ENCODE measurements at places on chromosomes 12 and 14. TPM values are rescaled to one million over a fixed set of nuclear protein-coding genes. Genes with fewer than 3 reads are reported as not detected.

The AKAP5 gene
- 7.1 TPM for polyA plus RNA-seq

- DNase-seq = no peak
Measured at GRCh38 chr12:62258941-62259630, 1.1 kb upstream of the USP15 start.

The OAS2 gene
- 5.5 TPM for polyA plus RNA-seq

DNA sequence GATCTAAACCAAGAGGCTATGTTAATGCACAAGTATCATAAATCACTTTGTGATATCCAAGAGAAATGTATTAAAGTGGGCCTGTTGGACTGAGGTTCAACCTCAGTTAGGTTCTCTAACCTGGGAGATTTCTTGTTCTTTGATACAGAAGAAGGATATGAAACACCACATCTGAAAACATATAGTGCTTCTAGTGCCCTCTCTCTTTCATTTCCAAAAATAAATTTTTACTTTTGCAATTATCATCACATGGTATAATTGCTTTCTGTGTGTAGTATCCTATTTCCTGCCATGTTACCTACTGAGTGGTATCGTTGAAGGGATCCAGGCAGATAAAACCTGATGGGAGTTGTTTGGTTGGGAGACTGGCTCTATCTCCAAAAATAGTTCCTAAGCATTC lies 264.9 kb downstream of the CCER1 start:
- no peak for DNase-seq

- DNase-seq = no peak
Measured at GRCh38 chr12:73221836-73222235, 949.7 kb downstream of the TRHDE start.

The KRT80 gene
- polyA plus RNA-seq = 1.0 TPM

Measured in left renal cortex interstitium (tissue), 4 donors.